Globus pallidus (tissue), 1 donor: ENCODE measurements at places on chromosomes 3 and 15.

DNA sequence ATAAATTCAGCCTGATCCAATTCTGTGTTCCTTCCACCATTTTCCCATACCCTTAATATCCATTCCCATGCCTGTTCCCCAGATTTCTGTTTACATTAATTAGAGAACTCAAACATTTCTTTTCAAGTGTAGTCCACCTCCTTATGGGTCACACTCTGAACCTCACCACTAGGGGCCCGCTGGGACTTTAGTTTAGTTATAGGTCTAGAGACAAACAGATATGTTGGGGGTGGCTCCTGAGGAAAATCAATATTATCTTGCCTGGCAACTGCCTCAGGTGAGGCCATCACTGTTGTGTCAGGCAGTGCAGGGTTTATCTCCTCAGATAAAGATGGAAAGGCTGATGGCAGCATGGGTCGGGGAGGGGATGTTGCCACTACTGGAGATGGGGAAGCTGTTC lies 72.8 kb downstream of the CLDN1 start:
- no peak for DNase-seq

- peak; percentile 69 for DNase-seq
Observed at GRCh38 chr15:56821721-56822425, 88.6 kb upstream of the ZNF280D start.

DNA sequence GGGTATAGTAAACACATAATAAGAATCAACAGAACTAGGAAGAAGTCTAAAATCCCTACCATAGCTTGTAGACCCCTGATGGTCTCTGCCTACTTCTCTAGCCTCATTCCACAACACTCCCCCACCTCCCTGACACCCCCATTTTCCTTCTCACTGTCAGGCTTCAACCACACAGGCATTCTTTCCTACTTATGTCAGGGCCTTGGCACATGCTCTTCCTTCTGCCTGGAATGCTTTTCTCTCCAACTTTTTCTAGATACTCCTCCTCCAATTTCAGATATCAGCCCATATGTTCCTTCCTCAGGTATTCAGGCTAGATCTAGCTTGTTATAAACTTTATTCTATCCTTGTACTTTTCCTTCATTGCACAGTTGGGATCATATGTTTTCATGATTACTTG lies 106.0 kb upstream of the MRPL3 start:
- DNase-seq: no peak

DNA sequence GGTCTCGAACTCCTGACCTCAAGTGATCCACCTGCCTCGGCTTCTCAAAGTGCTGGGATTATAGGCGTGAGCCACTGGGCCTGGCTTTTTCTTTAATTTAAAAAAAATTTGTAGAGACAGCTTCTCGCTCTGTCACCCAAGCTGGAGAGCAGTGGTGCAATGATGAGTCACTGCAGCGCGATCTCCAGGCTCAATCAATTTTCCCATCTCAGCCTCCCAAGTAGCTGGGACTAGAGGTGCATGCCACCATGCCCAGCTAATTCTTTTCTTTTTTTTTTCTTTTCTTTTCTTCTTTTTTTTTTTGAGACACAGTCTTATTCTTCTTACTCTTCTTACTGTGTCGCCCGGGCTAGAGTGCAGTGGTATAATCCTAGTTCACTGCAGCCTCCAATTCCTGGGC lies 19.8 kb downstream of the TUBGCP4 start:
- no peak for DNase-seq

DNA sequence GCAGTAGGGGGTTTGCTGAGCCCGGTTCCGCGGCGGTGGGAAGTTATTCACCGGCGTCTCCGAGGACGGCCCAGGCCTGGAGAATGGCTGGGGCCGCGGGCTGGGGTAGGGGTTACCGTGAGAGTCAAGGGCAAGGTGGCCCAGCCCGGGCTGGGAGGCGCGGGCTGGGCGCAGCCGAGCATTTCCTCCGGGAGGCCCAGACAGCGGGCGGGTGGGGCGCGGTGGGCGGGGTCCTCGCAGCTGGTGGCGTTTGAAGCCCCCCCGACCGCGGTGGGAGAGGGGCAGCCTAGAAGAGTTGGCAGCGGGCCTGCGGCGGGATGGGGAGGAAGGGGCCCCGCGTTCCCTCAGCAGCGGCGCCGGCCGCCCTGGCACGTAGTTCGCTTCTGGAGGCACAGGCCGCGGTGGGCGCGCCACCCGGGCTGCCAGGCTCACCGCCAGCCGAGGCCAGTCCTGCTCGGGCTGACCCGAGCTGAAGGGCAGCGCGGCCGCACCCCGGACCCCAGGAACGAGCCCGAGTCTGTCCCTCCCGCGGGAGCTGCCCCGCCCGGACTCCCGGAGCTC lies 960 bp upstream of the KLF13 start:
- DNase-seq: peak; percentile 84

DNA sequence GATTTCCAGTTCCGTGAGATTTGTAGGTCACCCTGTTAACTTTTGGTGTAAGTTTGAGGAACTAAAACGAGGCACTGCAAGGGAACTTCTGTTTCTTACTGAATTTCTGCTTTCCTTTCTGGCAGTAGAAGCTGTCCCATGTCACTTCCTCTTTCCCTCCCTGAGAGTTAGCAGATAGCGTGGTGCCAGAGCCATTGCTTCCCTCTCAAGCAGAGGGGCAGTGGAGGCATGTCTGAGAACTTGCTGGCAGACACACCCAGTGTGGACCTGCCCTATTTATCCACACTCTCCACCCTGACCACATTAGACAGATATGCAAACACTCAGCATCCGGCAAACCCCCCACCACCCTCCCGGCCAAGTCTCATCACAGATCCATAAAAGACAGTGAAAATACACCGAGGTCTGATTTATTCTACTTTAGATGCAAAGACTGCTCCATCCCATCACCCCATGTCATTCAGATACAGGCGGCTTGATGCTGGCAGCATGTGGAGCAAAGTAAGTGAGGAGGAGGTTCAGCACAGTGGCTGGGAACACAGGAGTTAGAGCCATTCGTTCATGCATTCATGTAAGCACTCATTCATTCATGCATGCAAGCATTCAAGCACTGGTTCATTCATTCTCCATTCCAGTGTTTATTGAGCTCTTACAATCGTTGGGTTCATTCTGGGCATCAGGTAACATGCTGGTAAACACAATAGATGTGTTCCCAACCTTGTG lies 324.7 kb downstream of the SHQ1 start:
- DNase-seq: peak; percentile 62

- DNase-seq: no peak
Observed at GRCh38 chr3:46479696-46480095, 15.0 kb upstream of the LTF start.

GRCh38 chr3:128923576-128923975 lies 44.2 kb downstream of the ACAD9 start:
- no peak for DNase-seq

GRCh38 chr15:29123171-29123570 lies 146.5 kb downstream of the NSMCE3 start:
- DNase-seq: no peak

GRCh38 chr3:20007960-20008359 lies 4.1 kb downstream of the PP2D1 start:
- DNase-seq: no peak

DNA sequence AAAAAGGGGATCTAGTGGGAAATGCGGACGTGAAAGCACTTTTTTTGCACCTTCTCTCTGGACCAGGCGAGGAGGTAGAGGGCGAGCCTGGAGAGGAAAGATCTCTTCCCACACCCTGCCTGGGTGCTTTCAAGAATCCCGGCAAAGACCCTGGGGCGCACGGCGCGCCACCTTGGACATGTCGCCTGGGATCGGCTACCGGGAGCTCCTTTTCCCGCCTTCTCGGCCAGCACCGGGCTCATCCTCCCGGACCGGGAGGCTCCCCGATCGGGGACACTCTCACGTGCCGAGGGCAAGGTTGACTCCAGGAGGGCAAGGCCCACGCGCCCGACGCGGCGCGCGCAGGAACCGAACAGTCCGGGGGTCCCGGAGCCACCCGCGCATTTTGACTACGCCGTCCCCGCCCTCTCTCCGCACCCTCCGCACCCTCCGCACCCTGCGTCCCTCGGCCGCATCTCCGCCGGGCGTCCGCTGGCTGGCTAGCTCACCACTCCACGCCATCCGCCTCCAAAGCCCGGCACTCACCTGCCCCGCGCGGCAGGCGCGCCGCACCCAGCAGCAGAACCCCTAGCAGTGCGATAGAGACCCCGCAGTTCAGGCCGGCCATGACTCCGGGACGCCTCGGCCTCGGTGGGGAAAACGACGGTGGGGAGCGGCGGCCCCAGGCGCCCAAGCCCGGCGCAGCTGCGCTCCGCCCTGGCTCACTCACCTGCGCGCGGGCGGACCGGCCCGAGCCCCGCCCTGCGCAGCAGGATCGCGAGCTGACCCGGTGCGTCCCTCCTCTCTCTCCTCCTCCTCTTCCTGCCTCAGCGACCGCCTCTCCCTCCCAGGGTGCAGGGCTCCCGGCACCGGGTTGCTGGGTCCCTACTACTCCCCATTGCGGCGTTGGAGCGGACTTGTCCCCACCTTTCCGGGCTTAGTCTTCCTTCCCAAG lies at the start of gene CDCP1:
CDCP1 (minus strand) TSS at position 698 of the 934 bp plus-strand sequence; CDS start at position 607, 91 bp downstream.
- DNase-seq: no peak
